ENCODE measurements at places on chromosomes 12 and 14.
A peak's percentile ranks its signal among the peaks of the same experiment; 100 is the strongest.

DNA sequence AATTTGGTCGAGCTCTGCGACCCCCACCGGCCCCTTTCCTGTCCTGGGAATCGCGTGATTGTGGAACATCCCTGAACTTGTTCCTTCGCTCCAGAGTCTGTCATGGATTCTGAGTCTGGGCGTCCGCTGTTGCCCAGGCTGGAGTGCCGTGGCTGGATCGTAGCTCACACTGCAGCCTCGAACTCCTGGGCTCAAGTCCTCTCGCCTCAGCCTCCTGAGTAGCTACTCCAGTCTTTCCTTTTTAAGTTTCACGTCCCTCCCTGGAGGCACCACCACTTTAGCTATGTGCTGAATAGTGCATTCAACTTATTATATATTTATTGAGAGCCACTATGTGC, 698 bp downstream of the ACOT6 start:
- DNase-seq: no peak

GRCh38 chr14:88379706-88380343, 5.6 kb upstream of the SPATA7 start:
- DNase-seq: no peak

GRCh38 chr12:121939186-121939585, 20.8 kb downstream of the CFAP251 start:
- DNase-seq: peak; percentile 49

GRCh38 chr12:38289396-38289795, 27.2 kb upstream of the ALG10B start:
- DNase-seq: no peak

DNA sequence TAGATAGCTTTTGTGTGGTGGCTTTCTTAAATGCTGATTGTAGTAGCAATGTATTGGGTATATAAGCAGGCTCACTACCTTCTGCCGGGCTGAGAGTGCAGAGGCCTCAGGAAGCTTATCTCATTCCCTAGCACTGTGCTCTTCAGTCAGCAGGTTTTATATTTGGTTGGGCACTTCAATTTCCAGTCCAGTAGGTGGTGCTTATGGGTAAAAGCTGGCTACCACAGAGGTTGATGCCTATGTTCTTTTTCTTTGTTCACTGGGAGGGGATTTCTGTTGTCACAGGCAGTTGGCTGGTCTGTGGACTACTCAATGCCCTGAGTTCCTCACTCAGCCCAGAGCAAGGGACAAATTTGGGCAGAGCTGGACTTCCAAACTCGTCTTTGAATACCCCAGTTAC, 43.0 kb upstream of the GLIPR1 start:
- DNase-seq: no peak

- DNase-seq: no peak
These were observed 5.7 kb upstream of the SERPINA1 start for GRCh38 chr14:94394025-94394493.

- peak; percentile 93 for DNase-seq
These were observed at the start of gene BDKRB2 for GRCh38 chr14:96204151-96205058. TSS of gene BDKRB2 (plus strand) at chr14:96204839. CDS start at chr14:96237108, 32,269 bp downstream.

DNA sequence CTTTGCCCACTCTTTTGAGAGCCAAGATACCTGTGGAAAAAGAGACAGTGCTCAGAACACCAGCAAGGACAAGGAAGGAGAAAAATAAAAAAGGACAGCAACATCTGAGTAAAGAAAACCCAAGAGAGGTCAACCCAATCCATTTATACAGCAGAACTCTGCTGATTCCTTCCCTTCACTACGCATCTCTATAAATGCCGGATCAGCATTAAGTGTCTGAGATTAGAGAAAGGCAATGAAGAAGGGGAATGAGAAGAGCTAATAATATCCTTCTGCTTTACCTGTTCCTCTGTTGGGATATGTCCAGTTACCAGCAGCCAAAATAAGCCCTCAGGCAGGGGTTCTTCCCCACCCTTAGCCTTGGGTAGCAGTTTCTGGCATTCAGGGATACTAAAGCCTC, 15.8 kb downstream of the COQ10A start:
- no peak for DNase-seq

GRCh38 chr12:42627151-42627550, 37.6 kb upstream of the PRICKLE1 start:
- DNase-seq: no peak

- DNase-seq: no peak
These were observed 409.0 kb downstream of the DAD1 start for GRCh38 chr14:22180045-22180444.

DNA sequence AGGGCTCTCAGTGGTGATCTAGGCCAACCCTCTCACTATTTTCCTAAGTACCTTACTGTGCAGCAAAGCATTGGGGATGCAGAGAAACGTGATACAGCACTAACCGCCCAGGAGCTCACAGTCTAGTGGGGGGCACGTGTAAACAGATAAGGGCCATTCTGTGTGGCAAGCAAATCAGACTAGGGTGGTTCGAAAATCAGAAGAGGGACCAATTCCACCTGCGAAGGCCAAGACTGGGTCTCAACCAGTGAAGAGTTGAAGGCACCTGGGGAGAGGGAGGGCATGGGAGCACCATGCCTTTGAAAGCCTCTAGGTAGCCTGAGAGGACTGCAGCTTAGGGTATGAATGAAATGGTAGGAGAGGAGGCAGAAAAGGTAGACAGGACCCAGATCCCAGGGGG, 2.2 kb downstream of the PITPNM2 start:
- no peak for DNase-seq

GRCh38 chr14:103142721-103143302, 19.6 kb downstream of the TNFAIP2 start:
- no peak for DNase-seq

DNA sequence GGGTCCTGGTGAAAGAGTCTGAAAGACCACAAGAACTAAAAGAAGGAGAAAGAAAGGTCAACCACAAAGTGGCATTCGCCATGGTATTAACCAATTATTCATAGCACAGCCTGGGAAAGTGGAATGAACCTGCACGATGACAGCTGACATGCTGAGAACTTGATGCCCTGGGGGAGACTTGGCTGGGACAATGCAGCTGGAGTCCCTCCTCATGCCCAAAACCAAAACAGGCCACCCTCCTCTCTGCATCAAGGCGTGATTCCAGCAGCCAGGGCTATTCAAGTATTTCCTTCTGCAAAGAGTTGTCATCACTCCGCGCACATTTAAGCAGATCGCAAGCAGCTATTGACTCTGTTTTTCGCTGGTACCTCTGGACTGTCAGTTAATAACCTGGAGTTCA, 167.1 kb upstream of the NOS1 start:
- DNase-seq: no peak

GRCh38 chr12:47082283-47082682, 2.5 kb upstream of the AMIGO2 start:
- no peak for DNase-seq

- DNase-seq: no peak
These were observed 12.4 kb downstream of the PPM1H start for GRCh38 chr12:62922539-62922938.

- DNase-seq: no peak
These were observed 138.0 kb downstream of the ANO2 start for GRCh38 chr12:5807090-5807414.

DNA sequence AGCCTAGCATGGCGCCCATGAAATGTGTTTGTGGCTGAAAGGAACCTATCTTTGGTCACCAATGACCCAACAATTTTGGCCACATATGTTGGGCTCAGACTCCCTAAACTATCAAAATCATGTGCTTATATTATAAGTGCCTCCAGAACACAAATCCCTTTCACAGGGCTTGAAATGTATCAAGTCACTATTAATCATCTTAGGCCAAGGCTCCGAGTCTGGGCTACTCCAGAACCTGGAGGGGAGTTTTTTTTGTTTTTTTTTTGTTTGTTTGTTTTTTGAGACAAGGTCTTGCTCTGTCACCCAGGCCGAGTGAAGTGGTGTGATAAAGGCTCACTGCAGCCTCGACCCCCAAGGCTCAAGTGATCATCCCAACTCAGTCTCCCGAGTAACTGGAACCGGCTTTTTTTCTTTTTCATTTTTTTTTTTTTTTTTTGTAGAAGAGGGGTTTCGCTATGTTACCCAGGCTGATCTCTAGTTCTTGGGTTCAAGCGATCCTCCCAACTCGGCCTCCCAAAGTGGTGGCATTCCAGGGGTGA, 989 bp upstream of the DRAM1 start:
- DNase-seq: no peak

DNA sequence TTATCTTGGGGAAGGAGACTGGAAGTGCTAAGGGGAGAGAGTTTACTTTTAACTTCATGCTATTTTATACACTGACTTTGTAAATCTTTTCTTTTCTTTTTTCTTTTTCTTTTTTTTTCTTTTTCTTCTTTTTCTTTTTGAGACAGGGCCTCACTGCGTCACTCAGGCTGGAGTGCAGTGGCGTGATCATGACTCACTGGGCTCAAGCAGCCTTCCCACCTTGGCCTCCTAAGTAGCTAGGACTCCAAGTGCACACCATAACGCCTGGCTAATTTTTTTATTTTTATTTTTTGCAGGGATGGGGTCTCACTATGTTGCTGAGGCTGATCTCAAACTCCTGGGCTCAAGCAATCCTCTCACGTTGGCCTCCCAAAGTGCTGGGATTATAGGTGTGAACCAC, 294.6 kb upstream of the PRICKLE1 start:
- no peak for DNase-seq

- no peak for DNase-seq
These were observed 43.1 kb upstream of the PSMC1 start for GRCh38 chr14:90213099-90213748.

- no peak for DNase-seq
These were observed 52.7 kb downstream of the PELI2 start for GRCh38 chr14:56170877-56171422.

DNA sequence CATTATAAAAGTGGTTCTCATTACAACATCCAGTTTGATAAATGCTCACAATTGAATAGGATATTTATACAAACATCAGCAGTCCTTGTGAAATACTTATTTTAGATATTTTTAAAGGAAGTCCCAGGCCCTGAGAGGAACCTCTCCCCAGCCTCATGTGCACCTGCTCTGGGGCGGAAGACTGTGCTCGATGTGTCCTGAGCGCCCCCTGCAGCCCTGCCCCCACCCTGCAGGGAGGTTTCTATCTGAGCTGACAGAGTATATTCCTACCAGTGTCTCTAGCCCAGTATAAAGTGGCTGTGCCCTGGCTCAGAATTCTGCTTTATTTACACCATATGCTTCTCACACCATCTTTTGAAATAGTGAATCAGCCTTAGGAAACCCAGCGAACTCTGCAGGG, 1349.1 kb downstream of the TMEM121 start:
- DNase-seq: no peak

GRCh38 chr14:102219316-102219715, 79.6 kb downstream of the WDR20 start:
- no peak for DNase-seq

- DNase-seq: peak; percentile 60
These were observed 5.5 kb downstream of the TMEM63C start for GRCh38 chr14:77186911-77187648.

DNA sequence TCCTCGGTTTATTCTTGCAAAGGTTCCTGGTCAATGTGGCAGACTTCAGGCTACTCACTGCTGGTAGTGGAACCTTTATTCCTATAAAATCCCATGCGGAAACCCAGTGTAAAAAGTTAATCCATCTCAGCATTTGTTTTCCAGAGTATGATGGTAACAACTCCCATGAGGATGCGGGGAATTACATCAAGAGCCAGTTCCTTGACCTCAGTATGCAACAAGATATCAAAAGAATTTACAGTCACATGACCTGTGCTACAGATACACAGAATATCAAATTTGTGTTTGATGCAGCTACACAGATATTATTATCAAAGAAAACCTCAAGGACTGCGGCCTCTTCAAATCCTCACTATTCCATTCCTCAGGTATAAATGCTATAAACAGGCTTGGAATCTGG, 19.3 kb downstream of the CPM start:
- no peak for DNase-seq

DNA sequence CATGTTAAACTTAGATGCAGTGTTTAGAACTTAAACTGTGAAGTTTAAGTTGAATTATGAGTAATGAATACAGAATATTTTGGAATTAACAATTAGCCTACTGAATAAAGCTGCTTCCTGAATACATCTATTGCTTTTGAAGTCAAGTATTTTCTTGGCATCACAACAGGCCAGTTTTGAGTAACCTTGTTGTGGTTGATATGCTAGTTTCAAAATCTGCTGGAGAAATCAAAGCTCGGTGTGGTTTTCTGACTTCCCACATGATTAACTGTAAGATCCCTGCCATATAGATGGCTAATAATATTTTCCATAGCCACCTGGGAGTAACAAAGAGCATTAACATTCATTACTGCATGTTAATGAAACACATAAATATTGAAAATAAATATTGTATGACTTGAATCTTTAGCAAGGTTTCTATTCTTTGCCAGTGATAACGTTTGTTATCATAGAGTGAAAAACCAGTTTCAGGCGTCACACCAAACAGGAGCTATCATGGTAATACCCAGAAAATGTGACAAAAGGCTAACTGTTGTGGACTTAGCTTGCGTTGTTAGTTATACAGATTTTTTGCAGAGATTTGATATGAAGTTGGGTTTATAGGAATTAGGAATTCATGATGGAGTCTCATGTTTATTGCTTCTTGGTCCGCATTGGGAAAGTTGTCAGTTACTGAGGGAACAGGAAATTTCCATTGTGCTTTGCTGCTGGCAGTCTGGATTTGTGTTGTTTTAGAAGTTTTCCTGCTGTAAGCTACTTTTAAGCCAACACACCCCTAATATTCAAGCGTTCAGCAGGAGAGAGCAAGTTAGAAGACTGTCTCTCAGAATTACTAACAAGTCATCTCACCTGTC, 32.1 kb downstream of the PPFIBP1 start:
- DNase-seq: no peak

Data from hepatocyte (in vitro differentiated cells).